ENCODE measurements at places on chromosomes 13 and 19.

- DNase-seq, result no peak
These were observed 208.3 kb upstream of the NBEA start for GRCh38 chr13:34733721-34734120.

- no peak for DNase-seq
These were observed 243.5 kb downstream of the RGCC start for GRCh38 chr13:41700790-41701310.

DNA sequence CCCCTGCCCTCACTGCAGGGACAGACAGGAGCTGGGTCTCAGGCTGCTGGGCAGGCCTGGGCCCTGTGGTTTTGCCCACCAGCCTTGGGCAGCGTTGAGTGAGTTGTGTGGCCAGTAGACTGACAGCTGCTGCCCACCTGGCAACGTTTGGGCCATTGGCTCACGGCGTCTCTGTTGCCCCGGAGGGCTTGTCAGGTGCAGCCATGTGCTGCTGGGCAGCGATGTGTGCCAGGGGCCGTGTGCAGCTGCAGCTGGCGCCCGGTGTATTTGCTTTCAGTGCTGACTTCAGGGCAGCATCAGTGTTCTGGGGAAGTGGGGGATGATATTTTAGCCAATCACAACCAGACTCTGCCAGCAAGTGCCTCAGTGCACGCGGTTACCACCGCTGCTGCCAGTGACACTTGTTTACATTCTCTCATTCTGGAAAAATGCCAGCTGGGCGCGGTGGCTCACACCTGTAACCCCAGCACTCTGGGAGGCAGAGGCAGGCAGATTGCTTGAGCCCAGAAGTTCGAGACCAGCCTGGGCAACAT lies 10.6 kb downstream of the FZR1 start:
- no peak for DNase-seq

DNA sequence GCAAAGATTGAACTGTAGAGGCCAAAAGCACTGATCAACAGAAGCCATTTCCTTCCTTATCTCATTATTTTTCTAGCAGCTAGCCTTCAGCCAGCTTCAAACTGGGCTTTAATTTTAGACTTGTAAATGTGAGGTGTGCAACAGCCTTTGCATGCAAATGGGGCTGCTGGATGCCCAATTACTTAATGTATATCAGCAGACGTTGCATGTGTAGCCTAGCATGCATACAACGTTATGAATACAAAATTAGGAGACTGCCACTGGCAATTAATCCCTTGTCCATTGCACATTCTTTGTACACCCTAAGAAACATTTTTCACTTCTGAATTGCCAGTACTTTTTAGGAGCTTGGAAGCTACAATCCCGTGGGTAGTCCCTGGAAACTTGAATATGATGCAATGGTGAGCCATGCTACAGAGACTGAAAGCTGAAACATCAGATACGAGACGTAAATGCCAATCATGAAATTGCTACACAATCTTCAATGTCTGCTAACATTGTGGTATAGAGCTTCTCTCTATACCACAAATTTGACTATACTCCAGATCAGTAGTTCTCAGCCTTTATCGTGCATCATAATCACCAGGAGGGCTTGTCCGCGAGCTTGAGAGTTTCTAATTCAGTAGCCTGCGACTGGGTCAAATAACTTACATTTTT lies 20.2 kb downstream of the EPSTI1 start:
- no peak for DNase-seq

GRCh38 chr19:49116544-49116943 lies 2.4 kb downstream of the LIN7B start:
- no peak for DNase-seq

DNA sequence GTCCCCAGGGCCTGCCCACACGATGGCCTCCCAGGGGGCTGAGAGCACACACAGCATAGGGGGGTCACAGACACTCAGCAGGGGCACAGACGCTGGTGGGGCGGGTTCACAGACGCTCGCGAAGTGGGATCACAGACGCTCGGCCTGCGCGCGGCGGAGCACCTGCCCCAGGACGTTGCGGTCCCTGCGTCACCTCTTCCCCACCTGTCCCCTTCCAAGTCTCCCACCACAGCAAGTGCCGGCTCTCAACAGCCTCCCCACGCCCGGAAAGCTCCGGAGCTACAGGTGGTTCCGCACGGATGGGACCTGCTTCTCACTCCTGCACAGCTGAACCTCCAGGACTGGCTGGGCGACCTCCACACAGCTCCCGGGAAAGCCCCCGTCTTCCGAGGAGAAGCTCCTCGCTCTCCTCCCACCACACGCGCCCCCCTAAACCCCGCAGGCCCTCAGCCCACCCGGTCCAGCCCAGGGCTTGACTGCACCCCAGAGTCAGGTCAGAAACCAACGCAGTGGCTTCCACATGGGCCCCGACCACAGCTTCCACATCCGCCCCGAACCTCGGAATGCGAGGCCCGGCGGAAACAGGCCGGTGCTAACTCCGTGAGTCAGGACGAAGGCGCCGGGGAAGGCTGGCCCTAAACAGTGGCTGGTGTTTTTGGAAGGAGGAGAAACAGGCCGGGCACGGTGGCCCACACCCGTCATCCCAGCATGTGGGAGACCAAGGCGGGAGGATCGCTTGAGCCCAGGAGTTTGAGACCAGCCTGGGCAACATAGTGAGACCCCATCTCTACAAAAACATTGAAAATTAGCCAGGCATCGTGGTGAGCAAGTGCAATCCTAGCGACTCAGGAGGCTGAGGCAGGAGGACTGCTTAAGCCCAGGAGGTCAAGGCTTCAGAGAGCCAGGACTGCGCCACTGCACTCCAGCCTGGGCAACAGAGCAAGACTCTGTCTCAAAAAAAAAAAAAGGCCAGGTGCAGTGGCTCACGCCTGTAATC lies 16.5 kb downstream of the BTBD2 start:
- DNase-seq, result no peak

GRCh38 chr19:18450931-18451836 lies 13.3 kb upstream of the ISYNA1 start:
- peak; percentile 82 for DNase-seq

GRCh38 chr13:95385798-95386197 lies 84.5 kb upstream of the ABCC4 start:
- no peak for DNase-seq

DNA sequence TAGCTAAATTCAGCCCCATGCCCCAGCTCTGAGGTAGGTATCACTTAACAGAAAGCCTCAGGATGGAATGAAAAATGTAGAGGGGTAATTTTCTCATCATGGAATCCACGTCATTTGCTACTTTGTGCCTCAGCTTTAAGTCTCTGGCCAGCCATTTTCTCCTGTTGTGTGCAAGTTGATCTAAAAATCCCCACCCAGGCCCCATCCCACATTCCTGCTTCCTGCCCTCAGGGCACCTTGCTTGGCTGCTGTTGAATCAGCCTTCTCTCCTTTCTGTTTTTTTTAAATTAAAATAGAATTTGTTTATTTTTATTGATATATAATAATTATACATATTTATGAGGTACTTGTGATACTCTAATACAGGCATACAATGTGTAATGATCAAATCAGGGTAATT lies 179.9 kb upstream of the TSHZ3 start:
- no peak for DNase-seq

DNA sequence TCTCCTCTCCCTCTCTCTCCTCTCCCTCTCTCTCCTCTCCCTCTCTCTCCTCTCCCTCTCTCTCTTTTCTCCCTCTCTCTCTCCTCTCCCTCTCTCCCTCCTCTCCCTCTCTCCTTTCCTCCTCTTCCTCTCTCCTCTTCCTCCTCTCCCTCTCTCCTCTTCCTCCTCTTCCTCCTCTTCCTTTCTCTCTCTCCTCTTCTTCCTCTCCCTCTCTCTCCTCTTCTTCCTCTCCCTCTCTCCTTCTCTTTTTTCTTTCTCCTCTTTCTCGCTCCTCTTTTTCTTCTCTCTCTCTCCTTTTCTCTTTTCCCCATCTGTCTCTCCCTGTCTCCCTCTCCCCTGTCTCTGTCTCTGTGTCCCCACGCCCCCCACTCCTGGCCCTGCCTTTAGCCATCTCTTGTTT lies 136.7 kb downstream of the GGACT start:
- DNase-seq, result no peak

DNA sequence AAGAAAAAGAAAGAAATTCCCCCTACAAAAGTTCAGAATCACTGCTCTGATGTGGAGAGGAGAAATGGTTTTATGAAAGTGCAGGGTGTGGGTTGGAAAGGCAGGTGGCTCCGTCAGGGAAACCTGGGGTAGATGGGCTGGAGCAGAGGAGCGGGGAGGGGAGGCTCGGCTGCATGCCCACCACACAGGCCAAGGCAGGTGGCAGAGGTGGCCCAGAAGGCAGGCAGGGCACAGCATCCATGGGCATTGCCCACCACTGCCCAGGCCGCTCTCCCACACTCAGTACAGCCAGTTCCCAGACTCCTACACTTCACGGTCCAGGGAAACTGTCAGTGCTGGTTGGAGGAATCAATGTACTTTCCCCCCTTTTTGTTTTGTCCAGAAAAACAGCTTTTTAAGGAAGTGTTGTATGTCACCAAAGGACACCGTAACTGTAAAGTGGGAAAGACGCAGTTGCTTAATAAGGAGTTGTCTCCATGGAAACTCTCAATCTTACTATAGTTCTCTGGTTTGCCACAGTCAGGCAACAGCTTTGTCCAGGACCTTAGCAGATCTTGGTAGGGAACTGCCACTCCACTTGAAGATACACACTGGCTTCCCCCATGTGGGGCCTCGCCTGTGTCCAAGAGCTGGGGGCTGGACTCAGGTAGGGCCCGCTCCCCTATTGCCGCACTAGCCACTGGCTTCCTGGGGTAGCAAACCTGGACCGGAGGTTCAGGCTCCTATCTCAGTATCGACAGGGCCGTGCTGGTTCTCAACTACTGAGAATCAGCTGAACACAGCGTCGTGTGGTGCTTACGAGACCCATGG lies 82.9 kb downstream of the RAB20 start:
- DNase-seq, result no peak

GRCh38 chr13:112772539-112772909 lies 82.7 kb downstream of the ATP11A start:
- DNase-seq, result no peak

DNA sequence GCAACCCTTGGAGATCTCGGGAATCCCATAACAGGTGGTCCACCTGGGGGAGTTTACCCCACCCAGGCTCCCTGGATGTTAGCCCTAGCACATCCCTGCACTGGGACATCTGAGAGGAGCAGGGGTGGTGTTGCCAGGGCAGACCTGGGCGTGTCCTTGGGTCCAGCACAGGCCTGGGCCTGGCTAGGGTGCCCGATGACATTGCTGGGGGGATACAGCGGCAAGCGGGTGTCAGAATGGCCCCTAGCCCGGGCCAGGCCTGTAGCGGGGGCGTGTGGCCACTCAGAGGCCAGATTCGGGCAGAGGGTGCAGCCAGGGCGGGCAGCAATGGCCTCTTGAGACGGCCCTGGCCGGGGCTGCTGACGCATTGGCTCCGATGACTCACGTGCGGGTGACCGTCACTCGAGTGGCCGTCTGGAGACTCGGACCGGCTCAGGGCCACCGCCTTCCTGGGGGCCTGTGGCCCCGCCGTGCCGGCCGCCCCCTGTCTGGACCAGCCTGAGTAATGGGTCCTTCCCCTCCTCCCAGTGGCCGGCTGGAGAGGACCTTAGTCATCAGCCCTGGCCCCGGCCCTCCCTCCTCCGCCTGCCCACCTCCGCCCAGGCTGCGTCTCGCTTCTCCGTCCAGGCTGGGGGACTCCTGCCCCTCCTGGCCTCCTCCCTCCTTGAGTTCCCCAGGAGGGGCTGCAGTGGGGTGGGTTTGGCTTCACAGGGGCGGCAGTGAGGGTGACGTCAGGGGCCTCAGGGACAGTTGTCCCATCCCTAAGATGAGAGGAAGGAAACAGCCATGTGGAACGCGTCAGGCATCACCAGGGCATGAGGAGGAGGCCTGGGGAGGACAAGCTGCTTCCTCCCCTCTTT lies 23.2 kb upstream of the CRTC1 start:
- no peak for DNase-seq

- no peak for DNase-seq
These were observed 85.5 kb upstream of the TDRD3 start for GRCh38 chr13:60311527-60311926.

GRCh38 chr19:6161271-6161850 lies 25.9 kb downstream of the ACSBG2 start:
- peak; percentile 15 for DNase-seq

- no peak for DNase-seq
These were observed 254.2 kb downstream of the COG6 start for GRCh38 chr13:39909634-39910033.

DNA sequence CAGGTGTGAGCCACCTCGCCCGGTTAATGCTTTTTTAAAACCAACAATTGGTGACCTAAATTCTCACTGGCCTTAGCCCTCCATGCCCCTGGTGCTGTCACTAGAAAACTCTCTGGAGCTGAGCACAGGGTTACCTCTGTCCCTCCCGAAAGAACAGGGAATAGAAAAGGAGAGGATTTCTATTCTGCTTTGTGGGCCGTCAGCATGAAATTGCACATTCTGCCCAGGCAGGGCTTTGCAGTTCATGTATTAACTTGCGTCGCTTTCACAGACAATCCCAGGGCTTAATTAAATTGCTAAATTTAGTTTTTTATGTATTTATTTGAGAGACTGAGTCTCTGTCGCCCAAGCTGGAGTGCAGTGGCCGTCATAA lies 583 bp upstream of the ZNF480 start:
- DNase-seq, result no peak

DNA sequence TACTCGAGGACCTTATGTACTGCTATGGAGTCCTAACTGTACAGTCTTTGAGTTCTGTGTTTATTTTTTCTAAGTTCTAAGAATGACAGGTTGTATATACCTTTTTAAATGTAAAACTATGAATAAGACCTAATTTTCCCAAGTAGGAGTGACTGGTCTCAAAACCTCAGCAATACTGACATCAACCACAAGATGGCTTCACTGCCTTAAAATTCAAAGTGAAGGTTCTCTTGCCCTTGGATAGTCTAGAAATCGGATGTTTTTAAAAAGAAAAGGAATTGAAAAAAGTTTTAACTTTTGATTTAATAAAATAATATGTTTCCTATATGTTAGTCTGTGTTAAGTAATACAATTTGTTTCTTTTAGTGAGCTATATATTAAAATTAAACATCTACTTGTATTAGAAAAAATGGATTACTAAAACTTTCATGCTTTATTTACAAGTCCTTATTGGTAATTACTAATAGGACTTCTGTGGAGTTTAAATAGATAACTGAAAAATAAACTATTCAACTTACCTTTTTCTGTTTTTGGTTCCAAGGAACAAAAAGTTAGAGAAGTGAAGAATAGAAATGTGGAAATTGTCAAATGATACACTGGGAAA lies 52.0 kb downstream of the TDRD3 start:
- no peak for DNase-seq

DNA sequence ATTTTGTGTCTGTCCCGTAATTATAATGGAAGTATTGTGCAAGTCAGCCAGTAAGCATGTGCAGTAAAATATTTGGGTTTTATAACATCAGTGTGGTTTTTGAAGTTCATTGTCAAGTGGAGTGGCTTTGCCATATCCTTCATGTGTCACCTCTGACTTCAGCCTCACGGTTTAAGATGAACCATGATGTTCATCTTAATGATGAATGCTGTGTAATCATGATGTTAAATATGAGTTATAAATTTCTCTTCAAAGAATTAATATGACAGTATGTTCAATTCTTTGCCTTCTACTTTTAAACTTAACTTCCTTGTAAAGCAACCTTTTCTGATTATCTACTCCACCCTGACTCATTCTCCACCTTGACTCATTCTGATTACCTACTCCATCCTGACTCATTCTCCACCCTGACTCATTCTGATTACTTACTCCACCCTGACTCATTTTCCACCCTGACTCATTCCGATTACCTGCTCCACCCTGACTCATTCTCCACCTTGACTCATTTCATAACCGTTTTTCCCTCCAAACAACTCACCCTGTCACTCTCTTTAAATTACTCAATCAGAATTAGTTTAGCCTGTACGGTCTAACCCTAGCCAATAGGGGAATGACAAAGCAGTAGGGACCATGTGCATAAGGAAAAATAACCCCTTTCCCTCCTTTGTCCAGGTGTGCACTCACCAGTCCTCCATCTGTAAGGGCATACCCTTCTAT lies 50.3 kb upstream of the ANKRD10 start:
- peak; percentile 29 for DNase-seq
